ENCODE measurements at places on chromosomes 2 and 18. TPM values are rescaled to one million over a fixed set of nuclear protein-coding genes. Genes with fewer than 3 reads are reported as not detected.

The IL36G gene
- not detected for total RNA-seq

The VWA3B gene
- total RNA-seq = 0.52 TPM

The NOSTRIN gene
- 14.7 TPM for total RNA-seq

The SPAG16 gene
- total RNA-seq = 20.6 TPM

The MLPH gene
- total RNA-seq = 73.5 TPM

The TEX44 gene
- total RNA-seq = not detected

The MEMO1 gene
- 41.9 TPM for total RNA-seq

The FBXO48 gene
- 1.0 TPM for total RNA-seq

The CYS1 gene
- total RNA-seq = 3.3 TPM

The SALL3 gene
- 0.36 TPM for total RNA-seq

The LINC00305 gene
- total RNA-seq = not detected

The FARSB gene
- total RNA-seq = 19.3 TPM

The RDH14 gene
- 42.6 TPM for total RNA-seq

The KCNIP3 gene
- 4.6 TPM for total RNA-seq

The FIGN gene
- 12.9 TPM for total RNA-seq

The MSTN gene
- total RNA-seq = not detected

The PSMA8 gene
- total RNA-seq = not detected

The CCDC121 gene
- 6.8 TPM for total RNA-seq

The CHRNA1 gene
- total RNA-seq = 0.33 TPM

The ST3GAL5 gene
- total RNA-seq = 4.2 TPM

The NYAP2 gene
- total RNA-seq = not detected

The TACR1 gene
- total RNA-seq = 0.22 TPM

The ZBTB7C gene
- total RNA-seq = 2.7 TPM

The MALT1 gene
- 8.6 TPM for total RNA-seq

The TXNDC9 gene
- total RNA-seq = 20.6 TPM

The RTP5 gene
- total RNA-seq = not detected

The KIAA2012 gene
- total RNA-seq = not detected

The TUBB8B gene
- not detected for total RNA-seq

The LYPD6B gene
- not detected for total RNA-seq

The APLF gene
- total RNA-seq = 4.8 TPM

The FSIP2 gene
- 0.05 TPM for total RNA-seq

The TCF23 gene
- total RNA-seq = 0.08 TPM

The MEIS1 gene
- total RNA-seq = 38.0 TPM

The KCNE4 gene
- total RNA-seq = 3.1 TPM

The ACTR3 gene
- total RNA-seq = 108 TPM

The RAB6C gene
- total RNA-seq = 0.16 TPM

All from left ventricle myocardium inferior (tissue), 1 donor.